ENCODE measurements at places on chromosomes 2 and 18.

GRCh38 chr18:27901424-27902226 is 275.3 kb downstream of the CDH2 start:
- DNase-seq = no peak

GRCh38 chr2:144832048-144832447 is 312.1 kb upstream of the ZEB2 start:
- no peak for DNase-seq

DNA sequence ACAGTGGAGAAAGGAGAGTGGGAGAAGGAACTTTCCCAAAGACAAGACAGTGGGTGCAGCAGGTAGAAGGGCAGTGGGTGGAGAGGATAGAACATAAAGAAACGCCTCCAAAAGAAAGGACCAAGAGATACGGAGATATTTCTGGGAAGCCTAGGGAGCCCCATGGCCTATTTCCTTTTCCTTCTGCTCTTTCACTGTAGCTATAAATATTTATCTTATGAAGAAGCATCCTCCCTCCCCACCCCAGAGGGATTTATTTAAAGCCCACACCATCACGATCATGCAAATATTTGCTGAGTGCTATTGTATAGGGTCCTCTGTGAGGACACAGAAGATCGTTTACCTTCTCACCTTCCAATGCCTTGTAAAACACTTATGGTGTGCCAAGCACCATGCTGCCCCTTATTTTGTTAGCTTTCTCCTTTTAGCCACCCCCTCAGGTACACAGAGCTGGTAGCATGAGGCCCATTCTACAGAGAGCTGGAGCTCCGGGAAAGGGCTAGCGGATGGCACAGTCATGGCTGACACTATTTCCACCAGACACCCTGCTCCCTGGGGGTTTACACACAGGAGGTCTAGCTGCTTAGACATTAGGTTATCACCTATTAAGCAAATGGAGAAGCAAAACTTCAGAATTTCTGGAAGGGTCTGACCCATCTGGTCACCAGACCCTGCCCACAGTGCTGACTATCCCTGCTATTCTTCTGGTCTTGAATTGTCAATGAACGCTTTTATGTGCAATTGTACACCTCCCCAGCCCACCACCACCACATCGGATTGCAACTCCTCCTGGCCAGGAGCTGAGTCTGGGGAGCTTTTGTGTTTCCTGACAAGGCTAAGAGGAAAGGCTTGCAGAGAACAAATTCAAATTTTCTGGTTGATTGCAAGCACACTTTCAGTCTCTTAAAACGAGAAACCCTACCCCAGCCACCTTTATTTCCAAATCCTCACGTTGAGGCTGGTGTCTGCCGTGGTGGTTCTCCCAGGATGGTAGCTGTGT is 91.8 kb upstream of the KLF7 start:
- DNase-seq = no peak

- DNase-seq = no peak
These were observed 10.2 kb upstream of the TTC32 start for GRCh38 chr2:19911808-19912509.

DNA sequence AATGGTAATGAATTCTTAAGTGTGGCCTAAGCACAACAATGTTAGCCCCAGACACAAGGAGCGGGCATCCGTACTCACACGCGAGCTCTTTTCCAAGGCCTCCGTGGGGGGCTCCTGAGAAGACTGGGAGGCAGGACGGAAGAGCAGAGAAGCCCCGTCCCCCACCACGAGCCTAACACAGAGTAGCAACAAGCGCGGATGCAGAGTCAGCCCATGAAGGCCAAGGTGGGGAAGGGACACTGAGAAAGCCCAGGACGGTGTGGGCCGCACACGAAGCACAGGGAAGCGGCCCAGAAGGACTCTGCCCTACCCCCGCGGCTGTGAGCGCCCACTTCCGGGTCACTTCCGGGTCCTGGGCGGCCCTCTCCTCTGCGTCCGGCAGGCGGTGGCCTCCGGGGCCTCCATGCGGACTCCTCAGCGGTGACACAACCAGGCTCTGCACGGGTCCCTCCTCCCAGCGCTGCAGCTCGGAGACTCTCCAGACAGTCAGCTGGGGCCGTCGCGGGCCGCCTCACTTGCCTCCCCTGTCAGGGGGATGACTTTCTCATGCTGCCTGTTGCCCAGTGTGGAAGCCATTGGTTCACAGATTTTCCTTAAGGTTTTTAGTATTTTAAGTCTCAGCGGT is 151.5 kb downstream of the MTCL1 start:
- no peak for DNase-seq

GRCh38 chr2:149115781-149116180 is 77.3 kb downstream of the LYPD6B start:
- no peak for DNase-seq

GRCh38 chr2:230934231-230935129 is 9.4 kb upstream of the GPR55 start:
- DNase-seq = no peak

Measured in stimulated activated naive CD8-positive, alpha-beta T cell treated with anti-CD3 and anti-CD28 coated beads, Interleukin-15, amount 100 ng/mL, for 72 hours (primary cell).